ENCODE measurements at places on chromosomes 6 and 20.
A peak's percentile ranks its signal among the peaks of the same experiment; 100 is the strongest.

- DNase-seq = no peak
Measured at GRCh38 chr20:40610730-40611129, 78.3 kb downstream of the MAFB start.

GRCh38 chr6:157983406-157984119 lies 1.9 kb downstream of the SYNJ2 start:
- DNase-seq = no peak

GRCh38 chr6:18183766-18184165 lies 28.5 kb downstream of the KDM1B start:
- no peak for DNase-seq

- no peak for DNase-seq
Measured at GRCh38 chr6:147117011-147117410, 87.2 kb upstream of the STXBP5 start.

DNA sequence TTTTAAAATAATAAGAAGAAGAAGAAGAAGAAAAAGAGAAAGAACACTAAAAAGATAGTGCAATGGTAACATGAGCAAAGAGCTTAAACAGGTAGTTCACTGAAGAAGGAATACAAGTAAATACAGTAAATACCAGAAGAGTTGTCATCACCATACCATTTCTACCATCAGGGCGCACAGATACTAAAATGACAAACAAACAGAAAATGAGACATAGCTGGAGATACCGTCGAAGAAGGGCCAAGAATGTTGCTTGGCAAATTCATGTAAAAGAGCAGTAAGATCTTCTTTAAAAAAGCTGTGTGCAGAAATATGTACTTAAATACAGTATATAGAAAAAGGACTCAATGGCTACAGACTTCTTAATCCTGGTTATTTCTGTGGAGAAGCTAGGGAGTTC lies 20.7 kb upstream of the TFAP2C start:
- no peak for DNase-seq

GRCh38 chr20:43092386-43093088 lies 97.2 kb downstream of the PTPRT start:
- DNase-seq = no peak

DNA sequence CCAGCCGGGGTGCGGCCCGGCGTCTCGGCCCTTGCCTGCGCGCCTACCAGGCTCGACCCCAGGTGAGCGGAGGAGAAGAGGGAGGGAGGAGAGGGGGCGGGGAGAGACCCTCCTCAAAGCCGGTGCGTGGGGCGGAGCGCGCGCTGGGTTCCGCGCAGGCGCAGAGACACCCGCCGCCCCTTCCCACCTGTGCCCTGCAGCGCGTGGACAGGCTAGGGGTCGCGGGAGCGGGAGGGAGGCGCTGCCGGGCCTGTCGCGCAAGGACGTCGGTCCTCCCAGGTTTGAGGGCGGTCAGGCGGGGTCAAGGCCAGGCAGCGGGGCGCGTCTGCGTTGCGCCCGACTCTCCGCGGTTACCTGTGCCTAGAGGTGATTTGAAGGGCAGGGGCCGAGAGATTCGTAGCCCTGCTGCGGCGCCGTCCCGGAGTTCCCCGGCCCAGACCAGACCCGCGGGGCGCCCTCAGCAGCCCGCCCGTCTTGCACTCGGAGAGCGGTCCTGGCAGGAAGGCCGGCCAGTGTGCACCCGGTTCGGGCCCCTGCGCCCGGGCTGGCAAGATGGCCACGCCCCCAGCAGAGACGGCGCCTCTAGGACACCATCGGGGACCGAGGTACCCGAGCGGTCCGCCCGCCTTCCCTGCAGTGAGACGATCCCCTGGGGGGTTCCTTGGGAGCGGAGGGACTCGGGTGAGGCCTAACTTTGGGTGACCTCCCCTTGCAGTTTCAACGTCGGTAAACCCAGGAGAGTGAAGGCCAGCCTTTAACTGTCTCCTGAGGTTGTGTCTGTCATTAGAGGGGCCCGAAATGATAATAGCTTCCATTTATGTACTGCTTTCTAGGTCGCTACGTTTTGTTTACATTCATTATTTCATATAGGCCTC lies 546 bp downstream of the C6orf136 start:
- peak; percentile 54 for DNase-seq

- no peak for DNase-seq
Measured at GRCh38 chr20:60760256-60761000, 491.6 kb upstream of the CDH4 start.

DNA sequence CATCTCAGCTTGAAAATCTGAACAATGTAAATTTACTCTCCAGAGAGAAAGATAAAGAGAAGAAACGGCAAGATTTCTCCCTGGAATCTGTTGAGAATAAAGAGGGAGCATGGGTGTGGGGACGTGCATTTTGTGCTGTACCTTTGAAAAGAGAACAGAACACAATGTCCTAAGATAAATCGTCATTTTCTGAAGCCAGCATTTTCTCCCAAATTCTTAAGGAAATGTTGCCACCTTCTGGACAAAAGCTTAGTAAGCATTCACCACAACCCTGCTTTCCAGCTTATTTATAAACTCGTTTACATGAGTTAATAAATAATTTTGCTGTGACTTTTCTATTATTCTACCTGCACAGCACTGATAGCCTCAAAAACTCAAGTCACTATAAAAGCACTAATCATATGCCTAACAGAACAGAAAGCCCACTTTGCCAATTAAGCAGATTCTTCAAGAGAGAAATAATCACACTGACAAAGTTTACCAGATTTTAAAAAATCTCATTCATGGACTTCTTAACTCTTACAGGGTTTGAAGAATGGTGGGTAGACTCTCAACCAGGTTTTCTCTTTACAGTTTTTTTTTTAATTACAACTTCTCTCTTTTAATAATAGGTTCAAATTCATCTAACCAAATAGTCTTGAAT lies 155.8 kb downstream of the MBOAT1 start:
- no peak for DNase-seq

DNA sequence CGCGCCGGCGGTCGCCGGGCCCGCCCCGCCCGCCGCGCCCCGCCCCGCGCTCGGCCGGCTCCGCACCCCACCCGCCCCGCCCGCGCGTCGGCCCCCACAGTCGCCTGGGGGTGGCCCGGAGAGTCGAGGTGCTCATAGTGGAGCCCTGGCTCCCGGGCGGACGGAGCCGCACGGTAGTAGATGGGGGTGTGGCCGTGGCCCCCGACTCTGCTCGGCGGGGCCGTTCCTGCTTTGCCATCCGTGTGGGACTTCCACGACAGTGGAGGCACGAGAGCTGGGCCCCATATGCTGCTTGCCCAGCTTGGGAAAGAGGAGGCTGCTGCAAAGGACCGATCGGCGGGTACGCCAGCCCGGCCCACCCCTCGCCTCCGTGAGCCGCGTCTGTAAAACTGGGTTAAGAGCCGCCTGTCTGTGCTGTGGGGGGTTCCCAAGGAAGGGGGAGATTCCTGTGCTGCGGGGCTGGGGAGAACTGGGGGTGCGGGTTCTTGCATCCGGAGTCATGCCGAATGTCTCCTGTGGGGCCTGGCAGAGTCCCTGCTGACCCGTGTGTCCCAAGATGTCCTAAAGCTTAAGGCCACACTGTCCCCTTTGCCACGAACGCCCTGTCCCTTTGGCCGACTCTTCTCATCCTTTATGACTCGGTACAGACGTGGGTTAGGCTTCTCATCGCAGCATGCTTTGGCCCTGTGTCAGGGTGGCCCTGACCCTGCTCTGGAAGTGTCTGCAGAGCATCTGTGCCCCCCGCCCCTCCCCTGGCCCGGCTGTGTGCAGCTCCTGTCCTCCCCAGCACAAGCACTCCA lies at the start of gene OPRL1:
TSS of gene OPRL1 (plus strand) at position 70 of the 800 bp plus-strand sequence. CDS start 12,639 bp downstream, outside the sequence.
- DNase-seq = no peak

GRCh38 chr6:46453741-46454316 lies 37.4 kb downstream of the RCAN2 start:
- DNase-seq = no peak

GRCh38 chr20:58634521-58635278 lies 16.4 kb upstream of the STX16 start:
- DNase-seq = no peak

DNA sequence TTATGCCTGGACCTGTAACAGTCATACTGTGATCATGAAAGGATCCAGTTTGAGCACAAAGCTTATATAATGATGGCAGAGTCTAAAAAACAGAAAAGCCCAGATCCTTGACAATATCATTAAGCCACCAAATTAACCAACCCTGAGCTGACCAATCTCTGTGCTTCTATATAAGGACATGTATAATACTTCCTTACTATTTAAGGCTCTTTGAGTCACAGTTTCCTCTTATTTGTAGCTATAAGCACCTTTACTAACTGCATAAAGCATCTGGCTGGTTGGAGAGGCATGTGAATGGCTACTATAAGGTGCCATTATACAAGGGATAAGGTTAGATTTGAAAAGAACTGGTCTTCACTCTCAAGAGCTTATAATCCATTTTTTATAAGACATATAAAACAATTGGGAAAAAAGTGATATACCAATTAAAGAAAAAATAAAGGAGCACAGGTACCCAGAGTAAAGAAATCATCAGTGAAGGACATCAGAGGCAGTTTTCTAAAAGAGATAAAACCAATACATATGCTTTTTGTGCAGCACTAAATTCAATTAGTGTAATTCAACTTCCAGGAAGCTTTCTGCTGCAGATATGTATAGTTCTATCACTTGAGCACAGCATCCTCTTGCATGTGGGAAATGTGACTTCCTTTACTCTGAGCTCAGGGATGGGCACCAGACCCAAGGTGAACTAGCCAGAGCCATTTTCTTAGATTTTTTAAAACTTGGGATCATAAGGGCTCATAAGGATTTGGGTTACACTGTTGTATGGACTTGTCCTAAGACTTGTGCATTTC lies 121.0 kb downstream of the BTBD9 start:
- no peak for DNase-seq

- no peak for DNase-seq
Measured at GRCh38 chr6:25397406-25397805, 118.2 kb downstream of the CARMIL1 start.

- peak; percentile 68 for DNase-seq
Measured at GRCh38 chr6:28161410-28162079, 19.9 kb downstream of the ZKSCAN8 start.

DNA sequence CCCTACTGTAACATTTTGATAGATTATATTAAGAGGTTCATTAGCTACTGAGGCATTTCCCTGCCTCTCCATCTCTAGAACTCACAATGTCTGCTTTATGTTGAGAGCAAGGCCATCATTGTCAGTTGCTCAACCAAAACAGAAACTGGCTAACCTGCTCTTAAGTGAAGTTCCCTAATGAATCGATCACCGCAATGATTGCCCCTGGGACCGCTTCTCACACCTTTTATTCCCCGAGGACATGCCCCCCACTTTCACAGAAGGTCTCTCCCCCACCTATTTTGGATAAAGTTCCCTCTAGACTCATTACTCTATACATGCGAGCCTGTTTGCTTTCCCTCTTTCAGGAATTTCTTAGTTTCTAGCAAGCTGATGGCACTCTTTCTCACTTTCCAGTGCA lies 108.8 kb downstream of the FAM217A start:
- DNase-seq = no peak

DNA sequence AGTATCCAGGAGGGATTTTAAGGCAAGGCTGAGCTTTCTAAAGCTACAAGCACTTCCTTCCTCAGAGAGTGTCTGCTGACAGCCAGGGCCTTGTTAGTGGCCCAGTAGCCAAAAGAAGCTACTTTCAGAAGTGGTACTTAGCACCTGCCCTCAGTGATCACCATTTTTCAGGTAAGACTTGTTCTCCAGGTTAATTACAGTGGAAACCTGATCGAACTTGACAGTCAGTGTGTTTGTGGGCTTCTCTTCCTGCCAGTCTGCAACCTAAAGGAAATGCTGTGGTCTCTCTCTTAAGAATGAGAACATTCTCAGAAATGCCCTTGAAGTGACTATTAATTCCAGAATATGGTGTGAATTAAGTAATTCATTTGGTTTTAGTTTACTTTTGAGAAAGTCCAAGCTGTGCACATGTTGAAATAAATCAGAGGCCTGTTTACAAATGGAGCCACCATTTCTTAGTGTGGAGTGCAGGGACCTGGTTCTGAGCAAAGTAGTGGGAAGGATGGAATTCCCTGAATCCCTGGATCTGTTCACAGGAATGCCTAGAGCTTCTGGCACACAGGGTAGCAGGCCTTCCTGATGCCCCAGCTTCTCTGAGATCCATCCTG lies 185.3 kb upstream of the AGPAT4 start:
- no peak for DNase-seq

DNA sequence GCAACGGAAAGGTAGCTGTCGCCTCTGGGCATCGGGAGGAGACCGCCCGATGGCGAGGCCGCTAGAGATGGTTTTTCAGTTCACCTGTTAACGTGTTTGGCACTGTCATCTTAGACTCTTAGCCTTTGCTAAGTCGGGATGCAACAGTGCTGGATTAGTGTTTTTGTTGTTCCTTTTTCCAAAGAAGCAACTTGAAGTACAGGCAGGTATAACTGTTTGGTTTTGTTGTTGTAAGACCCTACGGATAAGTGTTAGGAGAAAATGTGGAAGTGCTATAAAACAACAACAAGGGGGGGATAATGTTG lies 723 bp downstream of the MANEA start:
- DNase-seq = no peak

DNA sequence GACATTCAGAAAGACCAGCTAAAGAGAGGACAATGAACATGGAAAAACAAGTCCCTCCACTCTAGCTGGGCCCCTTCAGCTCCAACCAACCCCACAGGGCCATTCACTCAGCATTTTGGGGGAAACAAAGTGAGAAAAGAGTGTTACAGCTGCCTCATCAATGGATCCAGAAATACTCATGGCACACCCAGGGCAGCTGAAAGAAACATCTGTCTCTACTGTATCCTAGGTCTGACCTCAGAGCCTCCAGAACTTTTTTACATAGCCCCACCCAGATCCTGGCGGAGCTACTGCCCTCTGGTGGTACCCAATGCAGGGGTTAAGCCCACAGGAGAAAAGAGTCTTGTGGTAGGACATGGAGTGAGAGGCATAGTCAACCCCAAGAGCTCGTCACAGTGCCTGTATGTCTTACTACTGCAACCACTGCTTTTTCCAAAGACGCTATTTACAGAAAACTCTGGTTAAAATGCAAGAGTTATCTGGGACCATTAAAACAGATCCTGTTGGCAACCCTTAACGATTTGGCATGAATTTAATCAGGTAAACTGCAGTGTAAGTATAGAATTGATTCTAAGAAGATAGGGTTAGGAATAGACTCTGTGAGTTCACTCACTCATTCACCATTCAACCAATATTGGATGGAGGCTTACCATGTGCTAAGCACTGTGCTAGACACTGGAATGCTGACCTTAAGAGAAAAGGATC lies 37.4 kb upstream of the FAM83C start:
- DNase-seq = no peak

Data from stimulated activated CD8-positive, alpha-beta memory T cell treated with anti-CD3 and anti-CD28 coated beads, Interleukin-4, amount 100 ng/mL, for 1 hour (primary cell).